ENCODE measurements at places on chromosomes 12 and 14.

DNA sequence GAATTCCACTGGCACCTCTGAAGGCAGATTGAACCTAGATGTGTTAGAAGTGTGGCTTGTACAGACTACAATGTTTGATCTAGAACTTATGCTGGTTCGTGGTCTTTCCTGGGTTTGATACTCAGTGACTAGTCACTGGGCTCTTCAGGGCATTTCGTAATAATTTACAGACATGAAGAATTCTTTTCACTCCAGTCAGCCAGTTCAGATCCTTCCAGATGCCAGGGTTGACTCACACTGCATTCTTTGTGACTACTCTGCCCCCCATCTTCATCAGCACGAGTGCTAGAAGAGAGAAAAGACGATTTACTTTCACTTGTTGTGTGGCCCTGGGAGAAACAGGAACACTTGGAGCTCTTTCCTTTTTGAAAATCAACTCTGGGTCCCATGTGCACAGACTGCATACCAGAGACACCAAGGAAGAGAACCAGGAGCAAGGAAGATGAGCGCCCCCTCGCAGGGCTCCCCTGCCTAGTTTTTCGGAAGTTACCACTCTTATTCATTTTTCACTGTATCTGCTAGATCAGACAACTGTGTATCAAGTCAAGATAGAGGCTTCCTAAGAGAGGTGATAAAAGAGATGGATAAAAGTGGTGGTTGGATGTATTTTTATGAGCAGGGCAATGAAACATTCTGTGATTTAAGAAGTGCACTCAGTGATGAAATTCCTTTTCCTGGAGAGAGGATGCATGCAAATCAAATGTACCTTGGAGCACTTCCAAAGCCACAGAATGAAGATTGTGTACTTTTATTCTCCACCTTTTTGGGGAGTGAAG, 33.5 kb upstream of the EVL start:
- DNase-seq: no peak

- DNase-seq: no peak
These were observed 209.0 kb upstream of the PLEKHG7 start for GRCh38 chr12:92493816-92494215.

GRCh38 chr12:128956755-128957154, 103.5 kb downstream of the GLT1D1 start:
- DNase-seq: no peak

- no peak for DNase-seq
These were observed 613 bp downstream of the RECQL start for GRCh38 chr12:21500786-21501257.

DNA sequence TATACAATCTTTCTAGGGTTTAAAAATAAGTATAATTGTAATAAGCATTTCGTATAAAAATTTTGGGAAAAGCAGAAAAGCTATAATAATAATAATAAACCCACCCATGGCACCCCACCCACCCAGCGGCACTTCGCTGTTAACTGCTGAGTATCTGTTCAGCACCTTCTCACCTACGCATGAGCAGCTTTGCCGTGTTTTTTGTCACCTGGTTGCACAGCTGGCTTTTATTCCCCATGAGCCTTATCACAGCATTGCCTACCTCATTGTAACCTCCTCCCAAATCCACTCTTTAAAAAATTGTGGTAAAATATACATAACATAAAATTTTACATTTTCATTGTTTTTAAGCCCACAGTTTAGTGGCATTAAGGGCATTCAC, 34.7 kb downstream of the CYP46A1 start:
- DNase-seq: no peak

GRCh38 chr14:34359420-34360117, 102.5 kb downstream of the SPTSSA start:
- DNase-seq: no peak

GRCh38 chr12:116609319-116610114, 50.3 kb downstream of the MAP1LC3B2 start:
- no peak for DNase-seq

All from Ammon's horn (tissue), 1 donor.